Effector memory CD4-positive, alpha-beta T cell (primary cell): ENCODE measurements at places on chromosomes 16 and 17.

GRCh38 chr17:57493171-57493570 lies 236.8 kb downstream of the MSI2 start:
- no peak for DNase-seq

- no peak for DNase-seq
These were observed 362.5 kb downstream of the SEC14L1 start for GRCh38 chr17:77503293-77503655.

- no peak for DNase-seq
These were observed 226.5 kb downstream of the PMP22 start for GRCh38 chr17:15038656-15039055.

GRCh38 chr16:83393196-83393981 lies 414.4 kb upstream of the HSBP1 start:
- no peak for DNase-seq

- no peak for DNase-seq
These were observed 272.7 kb downstream of the SOX9 start for GRCh38 chr17:72393553-72393952.

- no peak for DNase-seq
These were observed 27.1 kb downstream of the USP10 start for GRCh38 chr16:84726669-84727467.

- no peak for DNase-seq
These were observed 120.6 kb downstream of the NPIPB5 start for GRCh38 chr16:22631264-22631663.

DNA sequence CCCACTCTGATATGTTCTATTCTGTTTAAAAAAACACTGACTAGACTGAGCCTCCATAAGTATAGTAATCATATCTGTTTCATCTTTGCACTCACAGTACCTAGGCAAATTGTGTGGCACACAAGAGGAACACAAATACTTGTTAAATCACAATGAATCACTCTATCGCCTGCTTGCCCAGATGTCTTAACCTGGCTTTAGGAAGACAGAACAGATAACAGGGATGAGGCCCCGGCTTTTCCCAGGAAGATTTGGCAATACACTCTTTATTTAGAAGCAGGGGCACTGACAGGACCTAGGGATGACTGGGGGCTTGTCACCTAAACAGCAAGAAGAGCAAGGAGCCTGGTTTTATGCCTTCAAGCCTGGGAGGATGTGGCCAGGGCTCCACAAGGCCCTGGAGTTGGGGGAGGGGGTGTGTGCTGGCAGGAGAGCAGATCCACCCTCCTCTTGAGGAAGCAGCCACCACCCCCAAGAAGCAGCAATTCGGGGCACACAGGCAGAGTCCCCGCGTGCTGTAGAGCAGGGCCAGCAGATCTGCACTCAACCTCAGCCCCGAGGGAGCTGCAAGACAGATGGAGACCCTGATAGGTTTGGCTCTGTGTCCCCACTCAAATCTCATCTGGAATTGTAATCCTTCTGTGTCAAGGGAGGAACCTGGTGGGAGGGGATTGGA lies 41.0 kb upstream of the KSR1 start:
- DNase-seq, result no peak

GRCh38 chr17:56752263-56752836 lies 81.4 kb downstream of the C17orf67 start:
- DNase-seq, result no peak

GRCh38 chr16:2675714-2676113 lies 6.6 kb upstream of the KCTD5 start:
- DNase-seq, result no peak

DNA sequence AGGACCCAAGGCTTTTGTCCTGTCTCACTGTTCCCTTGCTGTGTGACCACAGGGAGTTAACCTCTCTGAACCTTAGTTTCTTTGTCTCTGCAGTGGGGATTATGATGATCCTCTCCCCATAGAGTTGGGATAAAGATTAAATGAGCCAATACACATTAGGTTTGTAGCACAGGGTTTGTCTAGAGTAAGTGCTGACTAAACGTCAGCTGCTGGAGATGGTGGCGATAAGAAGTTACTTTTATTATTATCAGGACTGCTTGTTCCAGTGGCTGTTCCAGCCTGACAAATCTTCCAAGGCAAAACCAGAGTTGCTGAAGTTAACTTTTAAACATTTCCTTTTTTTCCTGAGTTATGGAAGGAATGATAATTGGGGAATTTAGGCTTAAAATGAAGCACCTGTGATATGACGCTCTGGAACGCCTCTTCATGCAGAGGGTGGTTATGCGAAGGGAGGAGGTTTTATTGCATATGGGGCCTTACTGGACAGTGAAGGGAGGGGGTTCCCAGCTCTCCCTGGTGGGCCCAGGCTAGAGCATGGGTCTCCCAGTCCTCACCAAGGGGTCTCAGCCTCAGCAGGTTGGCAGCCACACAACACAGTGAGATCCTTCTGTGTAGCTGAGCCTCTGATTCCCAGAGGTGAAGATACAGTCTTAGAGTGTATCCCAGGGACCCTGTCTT lies 35.8 kb downstream of the PLCG2 start:
- no peak for DNase-seq

- DNase-seq, result no peak
These were observed 29.3 kb downstream of the GLP2R start for GRCh38 chr17:9855036-9855435.

- DNase-seq, result peak; percentile 29
These were observed 1.2 kb upstream of the FGF11 start for GRCh38 chr17:7437950-7438614.

DNA sequence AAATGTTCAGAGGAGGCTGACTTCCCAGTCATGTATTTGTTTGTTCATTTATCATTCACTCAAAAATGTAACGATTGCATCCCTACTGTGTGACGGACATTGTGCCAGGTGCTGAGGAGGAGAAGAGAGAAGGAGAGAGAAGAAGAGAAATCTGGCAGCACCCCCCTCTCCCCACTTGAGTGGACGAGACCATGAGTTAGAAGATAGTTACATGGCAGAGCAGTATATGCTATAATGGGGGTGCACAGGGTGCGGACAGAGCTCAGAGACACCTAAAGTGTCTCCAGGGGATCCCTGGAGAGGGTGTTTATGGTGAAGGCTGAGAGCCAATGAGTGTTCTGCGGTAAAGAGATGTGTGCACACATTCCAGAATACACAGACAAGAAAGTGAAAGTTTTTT lies 6.6 kb upstream of the JPH3 start:
- no peak for DNase-seq

GRCh38 chr17:49681106-49681979 lies 3.4 kb upstream of the SPOP start:
- no peak for DNase-seq

DNA sequence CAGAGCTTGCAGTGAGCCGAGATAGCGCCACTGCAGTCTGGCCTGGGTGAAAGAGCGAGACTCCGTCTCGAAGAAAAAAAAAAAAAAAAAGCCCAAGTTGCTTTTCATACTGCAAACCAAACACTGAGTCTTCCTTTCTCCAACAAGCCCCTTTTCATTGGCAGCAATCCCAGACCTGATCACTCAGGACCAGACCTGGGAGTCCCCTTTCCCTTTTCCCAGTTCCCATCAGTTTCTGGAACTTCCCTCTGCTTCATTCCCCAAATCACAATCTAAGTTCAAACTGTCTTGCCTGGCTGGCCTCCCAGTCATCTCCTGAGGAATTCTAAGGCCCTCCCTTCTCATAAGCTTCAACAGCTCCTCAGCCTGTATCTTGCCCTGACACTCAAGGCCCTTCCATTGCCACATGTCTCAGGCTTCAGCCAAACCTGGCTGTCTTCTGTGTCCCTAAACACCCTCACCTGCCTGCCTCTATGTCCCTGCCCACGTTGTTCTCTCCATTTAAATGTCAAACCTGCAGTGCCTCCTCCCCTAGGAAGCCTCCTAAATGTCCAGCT lies 11.8 kb upstream of the PHF12 start:
- no peak for DNase-seq

- peak; percentile 98 for DNase-seq
These were observed 2.4 kb downstream of the NAGS start for GRCh38 chr17:44006598-44007345.

- no peak for DNase-seq
These were observed 108.8 kb downstream of the ELAC2 start for GRCh38 chr17:12909046-12909445.

- no peak for DNase-seq
These were observed 129.1 kb upstream of the LHX1 start for GRCh38 chr17:36808180-36808661.

- no peak for DNase-seq
These were observed 110.6 kb upstream of the RBBP6 start for GRCh38 chr16:24428756-24429155.

- no peak for DNase-seq
These were observed 135.8 kb downstream of the SKAP1 start for GRCh38 chr17:48294020-48294805.

GRCh38 chr16:73549984-73550631 lies 502.2 kb upstream of the ZFHX3 start:
- no peak for DNase-seq

DNA sequence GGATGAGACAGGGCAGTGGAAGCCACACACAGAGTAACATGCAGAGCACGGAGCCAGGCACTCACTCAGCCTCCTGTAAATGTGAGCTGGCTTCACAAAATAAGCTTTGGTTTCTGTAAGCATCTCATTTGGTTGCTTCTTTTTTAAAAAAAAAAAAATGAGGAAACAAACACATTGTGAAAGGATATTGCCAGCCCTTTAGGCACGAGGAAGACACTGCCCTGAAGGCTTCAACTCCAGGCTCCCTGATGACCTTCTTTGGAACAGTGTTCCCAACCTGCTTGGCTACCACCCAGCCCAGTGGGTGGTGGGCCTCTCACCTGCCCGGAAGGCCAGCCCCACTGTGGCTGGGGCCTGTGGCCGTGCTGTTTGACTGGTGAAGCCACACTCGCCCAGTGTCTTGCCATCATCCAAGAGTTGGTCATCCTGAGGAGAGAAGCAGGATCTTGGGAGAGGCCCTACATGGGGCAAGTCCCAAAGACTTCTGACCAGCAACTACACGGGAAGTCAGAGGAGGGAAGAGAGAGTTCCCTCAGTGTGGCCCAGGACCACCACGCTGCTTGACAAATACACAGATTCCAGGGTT lies 1.9 kb downstream of the ELOB start:
- DNase-seq, result no peak

DNA sequence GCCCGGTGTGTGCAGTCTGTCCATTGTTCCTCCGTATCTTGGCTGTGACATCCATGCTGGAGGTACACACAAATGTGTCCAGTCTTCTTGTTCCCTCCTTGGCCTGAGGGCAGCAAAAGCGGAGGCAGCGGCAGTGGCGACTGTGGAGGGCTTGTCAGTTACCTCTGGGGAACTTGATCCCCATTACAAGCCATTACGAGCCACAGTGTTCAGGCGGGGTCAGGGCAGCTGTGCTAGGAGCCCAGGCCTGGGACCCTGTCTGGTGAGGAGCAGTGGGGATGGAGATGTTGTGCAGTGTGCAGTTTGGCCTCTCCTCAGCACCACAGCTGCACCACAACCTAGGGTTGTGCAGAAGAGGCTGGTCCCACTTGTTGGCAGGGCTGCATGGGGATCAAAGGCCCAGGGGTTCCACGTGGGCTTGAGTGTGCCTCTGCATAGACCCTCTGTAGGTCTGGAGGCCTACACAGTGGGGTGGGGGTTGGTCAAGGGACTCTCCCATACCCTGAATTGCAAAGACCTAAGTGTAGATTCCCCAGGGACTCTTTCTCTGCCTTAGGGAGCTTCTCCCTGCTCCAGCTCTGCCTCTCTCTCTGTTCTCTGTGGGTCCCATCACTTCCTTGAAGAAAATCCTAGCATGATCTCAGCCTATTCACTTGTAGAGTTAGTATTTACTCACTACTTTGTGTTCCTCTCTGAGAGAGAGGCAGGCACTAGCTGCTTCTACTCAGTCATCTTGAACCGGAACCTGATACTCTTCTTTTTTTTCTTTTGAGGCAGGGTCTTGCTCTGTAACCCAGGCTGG lies 58.8 kb downstream of the SLFN11 start:
- DNase-seq, result no peak

DNA sequence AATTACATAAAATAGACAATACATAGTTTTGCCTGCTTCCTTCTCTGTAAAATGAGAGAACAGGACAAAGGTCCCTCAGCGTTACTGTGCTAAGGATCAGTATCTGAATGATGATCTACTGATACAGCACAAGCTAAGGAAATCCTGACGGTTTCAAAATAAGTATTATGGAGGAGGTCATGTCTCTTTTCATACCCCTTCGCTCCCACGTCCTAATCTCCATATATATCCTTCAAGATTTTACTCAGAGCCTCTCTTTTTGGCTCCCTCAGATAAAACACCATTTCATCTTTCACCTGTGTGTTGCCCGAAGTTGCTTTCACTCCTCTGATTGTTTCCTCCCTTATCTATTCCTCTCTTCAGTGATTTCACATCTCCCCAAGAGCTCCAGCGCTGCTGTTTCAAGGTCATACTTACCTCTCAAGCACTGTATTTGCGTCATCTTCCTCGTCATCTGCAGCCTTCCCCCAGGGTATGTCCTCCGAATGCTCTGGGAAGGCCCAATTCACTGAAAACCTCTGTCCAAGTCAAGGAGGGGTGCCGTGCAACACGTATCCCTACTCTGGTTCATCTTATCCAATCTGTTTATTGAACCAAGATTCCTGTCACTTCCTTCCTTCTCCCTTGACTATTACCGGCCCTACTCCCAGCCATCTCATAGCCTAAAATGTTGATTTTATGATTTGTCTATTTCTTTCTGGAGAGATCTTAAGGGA lies 1.2 kb upstream of the BLTP2 start:
- DNase-seq, result no peak
